ENCODE measurements at places on chromosomes 3 and 15.

GRCh38 chr3:138946663-138947494 lies at the start of the genes FOXL2 and FOXL2NB:
Gene FOXL2, minus strand, starts transcription at chr3:138947137. Its CDS starts 415 bp downstream, at chr3:138946722.
Gene FOXL2NB, plus strand, starts transcription at chr3:138947217. Its CDS starts 148 bp downstream, at chr3:138947365.
- DNase-seq, result peak; percentile 55

DNA sequence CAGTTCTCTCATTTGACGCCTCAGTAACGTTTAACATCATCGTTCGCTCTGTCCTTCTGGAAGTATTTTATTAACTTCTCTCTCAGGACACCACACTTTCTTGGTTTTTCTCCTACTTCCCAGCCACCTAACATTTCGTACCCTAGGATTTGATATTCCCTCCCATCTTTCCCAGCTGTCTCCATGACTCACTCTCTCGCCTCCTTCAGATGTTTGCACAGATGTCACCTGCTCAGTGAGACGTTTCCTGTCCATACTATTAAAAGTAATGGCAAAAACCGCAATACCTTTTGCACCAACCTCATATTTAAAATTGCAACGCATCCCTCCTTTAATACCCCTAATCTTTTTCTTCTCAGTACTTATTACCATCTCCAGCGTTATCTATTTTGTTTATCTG lies 62.1 kb upstream of the SPRED1 start:
- no peak for DNase-seq

- DNase-seq, result no peak
Observed at GRCh38 chr3:27449530-27450150, 34.5 kb downstream of the SLC4A7 start.

DNA sequence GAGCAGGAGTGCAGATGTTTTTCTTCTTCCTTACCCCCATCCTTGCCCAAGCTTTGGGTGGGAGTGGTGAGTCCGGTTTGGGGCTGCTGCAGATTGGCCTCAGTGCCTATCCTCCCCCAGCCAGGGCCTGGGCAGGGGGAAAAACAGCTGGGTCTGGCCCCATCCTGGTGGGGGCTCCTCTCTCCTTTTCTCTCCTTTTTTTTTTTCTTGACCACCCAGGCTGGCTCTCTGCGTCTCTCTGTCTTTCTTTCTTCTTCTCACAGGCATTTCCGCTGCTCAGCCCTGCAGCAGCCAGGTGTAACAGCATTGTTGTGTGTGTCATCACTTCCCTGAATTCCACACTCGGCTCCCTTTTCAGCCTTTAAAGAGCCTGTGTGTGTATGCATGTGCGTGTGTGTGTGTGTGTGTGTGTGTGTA lies 2.0 kb downstream of the FOXL2NB start:
- no peak for DNase-seq

GRCh38 chr15:75238150-75238549 lies 20.0 kb upstream of the GOLGA6C start:
- DNase-seq, result no peak

GRCh38 chr3:116051586-116051985 lies 393.7 kb downstream of the LSAMP start:
- DNase-seq, result no peak

DNA sequence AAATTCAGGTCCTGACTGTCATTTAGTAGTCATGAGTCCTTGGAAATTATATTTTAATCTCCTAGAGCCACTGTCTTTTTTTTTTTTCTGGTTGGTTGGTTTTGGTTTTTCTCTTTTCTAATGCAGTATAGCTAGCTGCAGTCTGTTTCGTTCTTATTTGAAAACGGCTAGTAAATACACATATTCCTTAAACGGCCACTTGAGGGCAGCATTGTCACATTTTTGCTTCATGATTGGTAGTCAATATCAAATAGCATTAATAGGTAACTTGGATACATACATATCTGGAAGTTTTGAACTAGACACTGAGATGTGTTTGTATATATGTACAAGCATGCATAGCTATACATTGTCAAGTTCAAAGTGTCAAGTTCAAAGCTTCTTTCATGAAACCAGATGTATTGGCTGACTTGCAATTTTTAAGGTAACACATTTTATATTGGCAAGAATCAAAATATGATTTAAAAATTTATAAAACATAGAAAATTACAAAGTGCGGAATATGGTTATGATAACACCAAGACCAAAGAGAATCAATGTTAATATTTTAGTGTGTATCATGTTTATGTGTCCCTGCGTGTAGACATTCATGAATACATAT lies 22.5 kb downstream of the GABRA5 start:
- no peak for DNase-seq

DNA sequence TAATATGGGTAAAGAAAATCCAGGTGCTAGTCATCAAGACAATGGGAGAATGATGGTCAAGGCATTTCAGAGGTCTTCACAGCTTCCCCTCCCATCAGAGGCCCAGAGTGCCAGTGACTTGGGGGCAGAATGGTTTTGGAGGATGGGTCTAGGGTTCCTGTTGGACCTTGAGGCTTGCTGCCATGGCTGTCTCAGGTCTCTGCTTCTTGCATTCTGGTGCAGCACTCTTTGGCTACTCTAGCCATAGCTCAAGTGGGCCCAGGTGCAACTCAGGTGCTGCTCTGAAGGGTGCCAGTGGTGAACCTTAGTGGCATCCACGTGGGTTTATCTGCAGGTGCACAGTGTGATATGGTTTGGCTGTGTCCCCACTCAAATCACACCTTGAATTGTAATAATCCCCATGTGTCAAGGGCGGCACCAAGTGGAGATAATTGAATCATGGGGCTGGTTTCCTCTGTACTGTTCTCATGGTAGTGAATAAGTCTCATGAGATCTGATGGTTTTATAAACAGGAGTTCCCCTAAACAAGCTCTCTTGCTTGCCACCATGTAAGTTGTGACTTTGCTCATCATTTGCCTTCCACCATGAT lies 48.5 kb upstream of the PEX5L start:
- no peak for DNase-seq

- no peak for DNase-seq
Observed at GRCh38 chr15:31345606-31346366, 19.2 kb downstream of the KLF13 start.

DNA sequence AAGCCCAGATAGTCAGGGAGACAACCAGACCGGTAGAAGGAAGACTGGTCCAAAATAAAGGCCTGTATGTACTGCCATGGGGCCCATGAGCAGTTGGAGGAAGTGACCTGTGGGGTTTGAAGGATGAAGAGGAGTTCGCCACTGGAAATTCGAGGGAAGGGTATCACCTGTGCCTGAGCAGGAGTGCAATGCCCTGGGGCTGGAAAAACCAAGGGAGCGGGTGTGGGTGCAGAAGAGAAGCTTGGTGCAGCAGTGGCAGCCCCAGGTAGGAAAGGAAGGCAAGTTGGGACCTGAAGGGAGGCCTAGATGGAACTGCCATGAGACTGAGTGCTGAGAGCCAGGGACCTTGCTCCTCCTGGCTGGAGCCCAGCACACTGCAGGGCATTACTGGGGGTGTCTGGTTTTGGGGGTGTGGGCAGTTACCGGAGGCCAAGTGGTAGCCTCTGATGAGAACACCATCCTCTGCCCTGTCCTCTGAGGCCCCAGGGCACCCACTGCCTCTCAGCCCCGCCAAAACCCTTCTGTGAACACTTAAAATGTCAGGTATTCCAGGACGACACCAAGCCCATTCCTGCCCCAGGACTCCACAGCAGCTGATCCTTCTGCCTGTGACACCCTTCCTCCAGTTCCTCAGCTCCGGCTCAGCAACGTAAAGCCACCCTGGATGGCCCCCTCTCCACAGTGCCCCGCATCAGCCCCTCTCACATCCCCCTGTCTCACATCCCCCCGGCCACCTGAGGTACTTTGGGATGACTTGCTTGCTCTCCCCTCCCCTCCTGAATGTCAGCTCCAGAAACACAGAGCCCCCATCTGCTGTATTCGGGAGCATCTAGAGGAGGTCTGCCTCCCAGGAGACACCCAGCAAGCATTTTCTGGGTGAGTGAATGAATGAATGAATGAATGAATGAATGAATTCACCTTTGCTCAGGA lies 42.9 kb downstream of the WNT7A start:
- no peak for DNase-seq

- DNase-seq, result no peak
Observed at GRCh38 chr3:69890084-69890483, 109.4 kb upstream of the SAMMSON start.

GRCh38 chr15:34582461-34583371 lies 735 bp downstream of the GOLGA8B start:
- peak; percentile 46 for DNase-seq

DNA sequence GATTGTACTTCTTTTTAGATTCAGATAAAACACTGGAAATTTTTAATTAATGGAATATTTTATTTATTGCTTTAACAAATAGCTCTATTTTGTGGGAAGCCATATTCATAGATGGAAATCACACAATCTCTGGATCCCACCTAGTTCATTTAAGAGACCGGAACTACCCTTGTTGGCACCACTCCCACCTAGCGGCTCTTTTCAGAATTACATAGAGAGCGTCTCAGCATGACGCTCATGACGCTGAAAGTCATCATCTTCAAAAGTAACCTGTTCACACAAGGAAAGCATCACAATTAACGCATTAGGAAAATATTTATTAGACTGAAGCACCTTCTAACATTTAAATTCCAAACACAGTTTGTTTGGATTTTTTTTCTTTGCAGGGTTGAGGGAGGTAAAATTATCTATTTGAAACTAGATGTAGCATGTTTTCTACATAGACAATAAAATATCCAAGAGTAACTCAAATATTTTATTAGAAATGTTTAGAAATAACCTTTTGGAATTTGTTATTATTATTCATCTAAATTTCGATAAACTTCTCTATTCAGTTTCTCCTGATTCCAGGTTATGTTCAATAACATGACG lies 214.9 kb upstream of the ARRDC4 start:
- DNase-seq, result no peak

GRCh38 chr3:152461460-152461859 lies 192.7 kb downstream of the MBNL1 start:
- no peak for DNase-seq

DNA sequence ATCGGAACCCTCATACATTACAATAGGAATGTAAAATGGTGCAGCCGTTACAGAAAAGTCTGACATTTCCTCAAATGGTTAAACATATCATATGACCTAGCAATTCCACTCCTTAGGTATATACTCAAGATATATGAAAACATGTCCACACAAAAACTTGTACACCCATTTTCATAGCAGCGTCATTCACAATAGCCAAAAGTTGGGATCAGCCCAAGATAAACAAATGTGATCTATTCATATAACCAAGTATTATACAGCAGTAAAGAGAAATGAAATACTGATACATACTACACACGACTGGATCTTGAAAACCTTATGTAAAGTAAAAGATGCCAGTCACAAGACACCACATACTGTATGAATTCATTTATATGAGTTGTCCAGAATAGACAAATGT lies 102.4 kb downstream of the MSL2 start:
- no peak for DNase-seq

- no peak for DNase-seq
Observed at GRCh38 chr3:169668072-169668956, 4.8 kb upstream of the MECOM start.

GRCh38 chr3:58074116-58074715 lies 66.0 kb downstream of the FLNB start:
- DNase-seq, result no peak

DNA sequence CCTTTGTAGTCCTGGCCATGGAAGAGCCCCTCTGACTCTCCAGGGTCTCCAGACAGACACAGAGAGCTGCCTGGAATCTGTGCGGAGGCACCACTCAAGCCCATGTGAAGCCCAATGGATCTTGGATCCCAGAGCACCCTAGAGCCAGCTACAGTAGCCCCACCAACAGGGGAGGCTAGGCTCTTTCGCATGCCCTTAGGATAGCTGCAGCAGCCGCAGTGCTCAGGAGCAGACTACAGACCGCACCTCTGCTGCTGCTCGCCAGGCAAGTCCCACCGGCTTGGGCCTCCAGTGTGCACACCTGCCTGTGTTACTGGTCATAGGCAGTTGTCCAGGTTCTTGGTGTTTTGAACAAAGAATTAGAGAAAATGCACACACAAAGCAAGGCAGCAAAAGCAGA lies 131.6 kb downstream of the SPATA16 start:
- DNase-seq, result no peak

DNA sequence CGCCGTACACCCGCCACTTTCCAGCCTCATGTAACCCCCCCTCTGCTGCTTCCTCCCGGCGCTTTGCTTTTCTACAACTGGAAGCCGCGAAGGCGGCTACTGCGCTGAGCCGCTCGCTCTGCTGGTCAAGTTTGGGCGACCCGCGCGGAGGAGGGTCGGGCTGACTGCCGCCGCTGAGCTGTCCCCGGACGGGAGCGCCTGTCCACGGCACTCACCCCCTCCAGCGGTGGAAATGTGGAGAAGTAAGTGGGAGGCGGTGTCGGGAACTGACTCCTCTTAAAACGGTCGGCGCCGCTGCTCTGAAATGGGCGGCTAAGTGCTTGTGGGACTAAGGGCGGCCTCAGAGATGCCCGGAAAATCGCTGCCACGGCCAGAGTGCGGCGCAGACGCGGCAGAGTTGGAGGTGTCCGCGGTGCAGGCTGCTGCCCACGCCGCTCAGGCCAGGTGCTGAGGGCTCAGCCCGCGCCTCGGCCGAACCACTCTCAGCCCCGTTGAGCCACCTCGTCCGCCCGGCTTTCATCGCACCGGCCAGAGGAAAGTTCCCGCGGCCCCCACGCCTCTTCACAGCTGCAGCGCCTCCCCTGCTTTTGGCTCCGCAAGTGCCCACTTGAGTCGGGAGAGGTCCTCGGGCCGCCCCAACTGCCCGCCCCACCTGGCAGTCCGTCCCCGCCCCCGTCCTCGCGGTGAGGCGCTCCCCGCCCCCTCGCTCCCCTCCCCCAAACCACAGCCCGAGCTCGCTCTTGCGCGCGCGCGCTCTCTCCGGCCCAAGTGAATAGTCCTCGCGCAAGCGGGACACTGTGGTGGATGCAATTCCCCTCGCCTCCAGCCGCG lies at the start of gene EPHA6:
Gene EPHA6, plus strand, starts transcription at position 775 of the 831 bp plus-strand sequence.
- no peak for DNase-seq

GRCh38 chr15:65910341-65910740 lies 41.0 kb downstream of the RAB11A start:
- no peak for DNase-seq

DNA sequence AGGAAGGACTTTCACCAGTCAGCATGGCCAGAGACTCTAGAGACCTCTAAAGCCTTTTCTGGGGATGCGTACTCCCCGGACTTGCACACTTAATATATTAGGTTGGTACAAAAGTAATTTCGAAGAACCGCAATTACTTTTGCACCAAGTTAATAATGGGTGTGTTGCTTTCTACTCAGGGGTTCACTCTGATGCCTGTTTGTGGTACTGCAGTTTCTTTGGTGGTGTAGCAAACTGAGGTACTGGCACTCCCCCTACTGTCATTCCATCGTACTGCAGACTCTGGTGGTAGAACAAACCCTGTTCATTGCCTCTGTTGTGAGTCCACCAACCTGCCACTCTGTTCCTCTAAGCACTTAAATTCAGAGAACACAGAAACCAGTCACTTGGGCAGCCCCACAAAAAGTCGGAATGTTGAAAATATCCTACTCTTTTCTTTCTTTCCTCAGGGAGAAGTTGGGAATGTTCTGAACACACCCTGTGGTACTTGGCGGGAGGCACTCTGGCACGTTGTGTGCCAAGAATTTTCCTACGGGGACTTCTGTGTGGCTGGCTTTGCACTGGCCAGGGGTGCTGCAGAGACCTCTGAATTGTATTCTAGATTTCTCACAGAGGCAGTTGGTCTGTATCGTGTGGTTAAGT lies 46.3 kb downstream of the GABRG3 start:
- DNase-seq, result no peak

GRCh38 chr3:54527953-54528352 lies 399.9 kb downstream of the LRTM1 start:
- DNase-seq, result no peak

GRCh38 chr15:26201177-26201858 lies 338.2 kb upstream of the ATP10A start:
- no peak for DNase-seq
